Astrocyte (in vitro differentiated cells and primary cell): ENCODE measurements at places on chromosomes 11 and 22.

GRCh38 chr22:47151490-47151889, 389.0 kb downstream of the TBC1D22A start:
- DNase-seq: peak; percentile 22

GRCh38 chr11:125148743-125149142, 15.8 kb upstream of the PKNOX2 start:
- DNase-seq: no peak

GRCh38 chr22:31987218-31987617, 42.9 kb downstream of the YWHAH start:
- DNase-seq: no peak

DNA sequence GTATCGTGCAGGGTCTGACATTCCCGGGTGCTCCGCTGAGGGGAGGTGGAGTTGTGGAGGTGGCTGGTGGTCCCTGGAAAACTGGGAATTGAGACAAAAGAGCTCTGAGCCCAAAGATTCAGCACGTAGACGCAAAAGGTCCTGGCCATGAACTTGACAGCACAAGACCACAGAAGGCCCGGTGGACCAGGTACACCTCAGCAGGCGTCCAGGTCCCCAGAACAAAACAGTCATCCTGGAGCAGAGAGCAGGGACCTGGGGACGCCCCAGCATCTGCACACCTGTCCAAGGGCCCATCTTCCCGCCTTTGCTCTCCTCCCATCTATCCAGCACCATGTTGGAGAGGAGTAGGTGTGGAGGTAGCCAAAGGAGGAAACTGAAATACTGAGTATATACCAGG, 13.8 kb upstream of the MB start:
- DNase-seq: no peak

DNA sequence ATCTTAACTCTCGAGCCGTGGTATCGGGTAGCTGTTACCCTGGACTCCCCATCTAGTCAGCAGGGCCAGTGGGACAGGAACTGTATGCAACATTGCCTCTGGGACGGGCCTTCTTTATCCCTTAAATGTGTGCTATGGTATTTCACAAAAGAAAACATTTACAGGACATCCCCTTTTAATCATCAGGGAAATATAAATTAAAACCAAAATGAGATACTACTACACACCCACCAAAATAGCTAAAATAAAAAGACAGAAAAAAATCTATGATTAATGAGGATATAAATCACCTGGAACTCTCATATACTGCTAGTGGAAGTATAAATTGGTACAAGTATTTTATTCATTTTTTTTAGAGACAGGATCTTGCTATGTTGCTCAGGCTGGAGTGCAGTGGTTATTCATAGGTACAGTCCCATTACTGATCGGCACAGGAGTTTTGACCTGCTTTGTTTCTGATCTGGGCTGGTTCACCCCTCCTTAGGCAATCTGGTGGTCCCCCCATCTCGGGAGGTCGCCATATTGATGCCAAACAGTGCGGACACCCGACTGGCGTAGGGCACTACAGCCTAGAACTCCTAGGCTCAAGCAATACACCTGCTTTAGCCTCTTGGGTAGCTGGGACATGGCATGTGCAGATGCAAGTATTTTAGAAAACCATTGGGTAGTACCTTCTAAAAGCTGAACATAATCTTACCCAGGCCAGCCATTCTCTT, 9.3 kb downstream of the RSPH14 start:
- DNase-seq: no peak
